ENCODE measurements at places on chromosomes 7 and 10.

DNA sequence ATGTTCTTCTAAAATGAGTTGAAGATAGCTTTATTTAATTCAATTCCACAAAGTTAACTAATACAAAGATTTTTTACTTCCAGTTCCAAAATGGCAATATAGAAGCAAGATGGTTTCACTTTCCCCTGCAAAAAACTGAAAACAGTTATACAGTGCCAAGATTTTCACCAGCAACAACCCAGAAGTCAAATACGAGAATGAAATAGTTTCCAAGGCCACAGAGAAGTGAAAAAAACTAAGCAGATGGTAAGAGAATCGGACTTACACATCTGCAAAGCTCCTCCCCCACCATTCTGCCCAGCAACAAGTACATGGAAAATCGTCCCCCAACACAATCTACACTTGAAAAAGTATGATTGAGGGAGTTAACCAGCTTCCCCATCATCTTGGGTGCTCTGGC lies 30.3 kb upstream of the KEL start:
- DNase-seq = no peak

DNA sequence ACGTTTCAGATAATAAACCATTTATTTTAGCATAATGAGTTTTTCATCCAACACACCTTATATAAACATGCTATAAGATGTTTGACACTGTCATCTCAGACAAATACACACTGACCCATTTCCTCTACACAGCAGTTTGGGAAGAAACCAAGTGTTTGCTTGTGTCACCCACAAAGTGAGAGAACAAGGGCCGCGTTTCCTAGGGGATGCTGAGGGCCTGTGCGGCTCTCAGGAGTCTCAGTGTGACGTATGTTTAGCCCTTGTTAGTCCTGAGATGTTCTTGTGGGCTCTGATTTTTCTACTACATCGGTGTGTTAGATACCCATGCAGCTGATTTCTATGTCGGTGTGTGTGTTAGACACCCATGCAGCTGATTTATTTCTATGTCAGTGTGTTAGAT lies 266.3 kb downstream of the DIP2C start:
- DNase-seq = no peak

DNA sequence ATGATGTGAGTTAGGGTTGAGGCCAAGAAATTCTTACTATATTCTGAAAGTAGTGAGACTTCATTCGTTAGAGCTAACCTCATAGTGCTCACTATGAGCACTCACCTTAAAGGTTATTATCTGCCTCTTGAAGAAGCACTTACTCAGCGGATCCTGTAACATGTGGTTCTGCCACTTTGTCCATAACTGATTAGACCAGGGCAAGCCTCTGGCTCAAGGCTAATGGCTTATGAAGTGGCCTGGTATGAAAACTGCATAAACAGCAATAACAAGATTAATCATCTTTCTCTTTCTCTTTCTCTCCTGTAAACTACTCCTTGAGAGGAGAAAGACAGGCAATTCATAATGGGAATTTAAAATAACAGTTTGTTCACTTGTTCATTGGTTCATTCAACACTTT lies 82.8 kb downstream of the MAPK8 start:
- no peak for DNase-seq

GRCh38 chr10:24467136-24467535 lies 256.6 kb downstream of the ARHGAP21 start:
- no peak for DNase-seq
